ENCODE measurements at places on chromosomes 3 and 15.

DNA sequence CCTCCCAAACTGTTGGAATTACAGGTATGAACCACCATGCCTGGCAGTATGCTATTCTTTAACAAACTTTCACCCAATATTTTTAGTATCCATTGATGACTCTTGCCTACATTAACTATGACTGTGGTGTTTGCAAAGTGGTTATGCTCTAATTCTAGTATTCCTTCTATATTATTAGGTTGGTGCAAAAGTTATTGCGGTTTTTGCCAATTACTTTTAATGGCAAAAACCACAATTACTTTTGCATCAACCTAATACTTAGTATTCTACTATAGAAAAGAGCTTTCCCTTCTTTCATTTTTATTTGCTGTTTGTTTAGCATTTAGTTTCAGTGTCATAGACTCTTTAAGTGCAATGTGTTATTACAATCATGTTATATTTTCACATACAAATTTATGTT lies 760.6 kb downstream of the NR2F2 start:
- no peak for DNase-seq

DNA sequence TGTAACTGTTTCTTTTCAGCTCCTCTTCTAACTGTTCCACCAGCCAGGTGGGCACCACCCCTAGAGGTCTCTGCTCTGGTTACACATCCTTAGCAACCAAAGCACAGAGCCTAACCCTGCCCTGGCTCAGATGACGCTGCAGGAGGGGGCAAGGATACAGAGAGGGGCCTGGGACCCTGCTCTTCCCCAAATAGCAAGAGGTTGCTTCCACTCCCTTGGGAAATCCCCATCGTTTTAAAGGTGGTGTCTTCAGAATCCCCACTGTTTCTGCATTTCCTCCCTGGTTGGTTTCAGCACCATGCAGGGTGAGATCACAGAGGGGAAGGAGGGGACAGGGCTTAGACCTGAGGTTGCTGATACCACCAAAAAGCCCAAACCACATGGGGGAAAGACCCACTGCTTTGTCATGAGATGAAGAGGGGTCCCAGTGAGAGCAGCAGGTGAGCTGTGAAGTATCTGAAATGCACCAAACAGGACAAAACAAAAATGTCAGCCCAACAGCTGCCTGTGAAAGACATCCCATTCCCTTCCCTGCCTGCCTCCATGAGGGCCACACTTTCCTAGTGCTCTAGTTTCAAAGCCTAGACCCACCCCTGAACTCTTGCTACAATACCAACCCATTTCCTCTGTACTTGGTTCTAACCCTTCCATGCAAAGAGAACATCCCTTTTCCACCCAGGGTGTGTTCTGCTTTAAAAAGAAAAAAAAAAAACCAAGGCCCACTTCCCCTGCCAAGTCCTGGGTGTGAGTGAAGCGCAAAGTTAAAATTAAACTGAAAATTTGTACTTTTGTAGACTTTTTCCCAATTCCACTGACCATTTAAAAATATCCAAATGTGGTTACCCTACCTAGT lies 29.0 kb downstream of the ANP32A start:
- no peak for DNase-seq

- DNase-seq = no peak
Measured at GRCh38 chr15:35293353-35294130, 208.4 kb upstream of the NANOGP8 start.

GRCh38 chr3:57992452-57993213 lies 15.6 kb upstream of the FLNB start:
- DNase-seq = no peak

DNA sequence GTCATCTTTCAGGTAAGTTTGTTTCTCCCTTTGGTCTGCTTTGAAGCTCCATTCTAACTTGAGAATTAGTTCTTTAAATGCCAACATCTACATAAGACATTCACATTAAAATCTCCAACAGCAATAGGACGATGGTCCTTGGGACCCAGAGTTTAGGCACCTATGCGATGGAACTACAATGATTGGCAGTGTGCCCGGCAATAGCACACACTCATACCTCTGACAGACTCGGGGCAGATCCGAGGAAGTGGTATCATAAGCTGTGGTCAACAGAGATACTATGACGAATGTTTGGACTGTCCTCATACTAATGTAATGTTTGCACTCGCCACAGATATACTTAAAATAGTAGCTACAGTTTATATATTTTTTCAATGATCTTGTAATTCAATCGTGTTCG lies 34.2 kb upstream of the NR2F2 start:
- DNase-seq = no peak

DNA sequence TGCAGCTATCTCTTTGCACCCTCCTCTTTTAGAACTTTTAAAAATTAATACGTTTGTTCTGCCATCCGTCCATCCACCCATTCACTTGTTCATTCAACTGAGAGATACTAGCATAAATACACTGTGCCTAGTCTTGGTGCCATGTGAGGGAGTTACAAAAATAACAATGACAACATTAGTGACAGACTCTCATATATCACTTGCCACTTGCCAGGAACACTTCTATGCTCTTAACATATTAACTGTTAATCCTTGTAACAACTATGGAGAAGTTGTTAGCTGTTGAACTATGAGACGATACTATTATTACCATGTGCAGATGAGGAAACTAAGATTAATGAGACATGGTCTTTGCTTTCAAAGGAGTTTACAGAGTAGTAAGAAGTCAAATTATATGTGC lies 33.6 kb downstream of the RPL39L start:
- no peak for DNase-seq

DNA sequence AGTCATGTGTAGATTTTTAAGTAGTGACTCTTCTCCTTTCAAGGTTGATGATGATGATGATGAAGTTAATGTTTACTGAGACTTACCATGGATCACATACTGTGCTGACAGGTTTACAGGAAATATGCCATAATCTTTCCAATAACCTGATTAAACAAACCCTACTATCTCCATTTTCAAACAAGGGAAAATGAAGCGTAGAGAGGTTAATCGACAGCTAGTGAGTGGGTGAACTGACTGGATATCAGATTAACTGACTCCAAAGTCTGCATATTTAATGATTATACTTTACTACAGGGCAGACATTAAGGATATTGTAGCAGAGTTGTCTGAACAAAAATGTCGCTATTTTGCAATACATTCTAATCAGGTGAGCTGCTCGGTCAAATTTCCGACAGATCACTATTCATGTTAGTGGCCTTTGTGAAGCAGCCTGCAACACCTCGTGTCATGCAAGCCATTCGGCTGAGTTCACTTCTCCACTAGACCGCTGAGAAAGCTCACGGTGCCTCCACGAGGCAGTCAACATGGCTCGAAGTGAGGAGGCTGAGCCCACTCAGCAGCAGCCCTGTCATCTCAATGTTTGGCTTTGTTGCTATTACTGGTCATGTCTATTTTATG lies 264.2 kb downstream of the NFKBIZ start:
- DNase-seq = no peak

DNA sequence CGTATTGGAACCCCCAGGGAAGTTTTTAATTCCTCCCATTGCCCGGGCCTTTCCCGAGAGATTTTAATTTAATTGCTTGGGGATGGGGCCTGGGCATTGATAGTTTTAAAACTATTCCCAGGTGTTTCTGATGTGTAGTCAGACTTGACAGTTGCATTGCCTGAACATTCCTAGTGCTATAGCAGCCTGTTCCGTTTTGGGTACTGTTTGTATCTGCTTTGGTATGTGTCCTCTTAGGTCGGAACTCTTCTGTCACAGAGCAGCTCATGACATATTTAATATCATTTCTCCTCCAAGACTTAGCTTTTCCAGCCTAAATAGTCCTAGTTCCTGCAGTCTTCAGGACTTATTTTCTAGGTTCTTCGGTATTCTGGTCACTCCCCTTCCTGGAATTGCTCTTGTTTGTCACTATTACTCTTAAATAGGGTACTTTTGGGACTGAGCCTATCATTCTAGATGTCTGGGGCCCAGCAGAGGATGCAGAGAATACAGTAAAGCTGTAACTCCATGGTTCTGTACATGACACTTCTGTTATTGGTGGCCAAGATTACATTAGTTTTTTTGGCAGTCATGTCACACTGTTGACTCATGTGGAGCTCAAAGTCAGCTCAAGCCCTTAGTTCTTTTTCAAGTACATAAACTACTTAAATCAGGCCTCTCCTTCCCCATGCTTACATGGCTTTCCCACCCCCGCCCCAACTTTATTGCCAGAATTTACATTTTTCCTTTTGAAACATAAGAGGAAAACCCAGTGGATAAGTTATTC lies 81.5 kb downstream of the BBX start:
- DNase-seq = no peak

GRCh38 chr3:140585828-140586227 lies 92.0 kb upstream of the TRIM42 start:
- DNase-seq = no peak

GRCh38 chr3:124558991-124559845 lies 171.0 kb upstream of the UMPS start:
- DNase-seq = peak; percentile 66

Data from globus pallidus (tissue), 1 donor.